ENCODE measurements at places on chromosomes 2 and 18. TPM values are rescaled to one million over a fixed set of nuclear protein-coding genes. Genes with fewer than 3 reads are reported as not detected.

The LYG1 gene
- 0.47 TPM for total RNA-seq

- DNase-seq, result no peak
Observed at GRCh38 chr18:56741685-56742084, 90.5 kb downstream of the WDR7 start.

The FAM110C gene
- 3.1 TPM for total RNA-seq

DNA sequence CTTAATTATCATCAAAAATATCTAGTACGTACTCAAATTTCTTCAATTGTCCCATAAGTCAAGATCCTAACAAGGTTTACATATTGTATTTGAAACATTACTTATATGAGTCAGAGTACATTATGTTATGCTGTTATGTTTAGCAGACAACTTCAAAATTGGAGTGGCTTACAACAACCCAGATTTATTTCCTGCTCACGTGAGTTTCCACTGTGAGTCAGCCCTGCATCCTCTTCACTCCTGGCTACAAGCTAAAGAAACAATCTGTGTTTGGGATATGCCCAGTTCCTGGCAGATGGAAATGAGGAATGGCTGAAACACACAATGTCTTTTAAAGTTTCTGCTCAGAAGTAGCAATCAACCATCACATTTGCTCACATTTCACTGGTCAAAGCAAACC is 31.5 kb upstream of the TANC1 start:
- DNase-seq, result no peak

GRCh38 chr18:10045296-10045891 is 131.6 kb downstream of the VAPA start:
- DNase-seq, result peak; percentile 37

GRCh38 chr18:22021701-22022100 is 147.7 kb upstream of the GATA6 start:
- no peak for DNase-seq

The ALKAL2 gene
- total RNA-seq, result 2.0 TPM

The TMEM178A gene
- 25.1 TPM for total RNA-seq

The ACTG2 gene
- 0.62 TPM for total RNA-seq

The IL36G gene
- total RNA-seq, result not detected

DNA sequence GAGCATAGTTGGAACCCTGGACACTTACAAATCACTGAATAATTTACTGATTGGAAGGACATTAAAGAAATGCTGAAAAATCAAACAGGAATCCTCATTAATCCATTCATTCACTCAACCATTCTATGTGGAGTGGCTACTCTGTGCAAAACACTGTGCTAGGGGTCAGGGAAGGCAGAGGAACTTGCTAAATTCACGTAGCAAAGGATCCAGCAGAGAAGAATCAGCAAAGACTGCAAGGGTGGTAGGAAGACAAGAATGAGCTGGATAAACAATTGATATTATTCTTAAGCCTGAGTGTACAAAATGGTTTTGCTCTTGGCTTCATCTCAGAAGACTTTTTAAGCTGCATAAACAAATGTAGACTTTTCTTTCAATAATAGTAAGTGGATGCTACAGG is 164.3 kb upstream of the CAVIN2 start:
- no peak for DNase-seq

The ITPRIPL1 gene
- total RNA-seq, result 7.5 TPM

- no peak for DNase-seq
Observed at GRCh38 chr18:51915176-51915575, 424.8 kb upstream of the DCC start.

The IL1R1 gene
- total RNA-seq, result 0.78 TPM

GRCh38 chr2:65360441-65360840 is 72.0 kb downstream of the SPRED2 start:
- no peak for DNase-seq

DNA sequence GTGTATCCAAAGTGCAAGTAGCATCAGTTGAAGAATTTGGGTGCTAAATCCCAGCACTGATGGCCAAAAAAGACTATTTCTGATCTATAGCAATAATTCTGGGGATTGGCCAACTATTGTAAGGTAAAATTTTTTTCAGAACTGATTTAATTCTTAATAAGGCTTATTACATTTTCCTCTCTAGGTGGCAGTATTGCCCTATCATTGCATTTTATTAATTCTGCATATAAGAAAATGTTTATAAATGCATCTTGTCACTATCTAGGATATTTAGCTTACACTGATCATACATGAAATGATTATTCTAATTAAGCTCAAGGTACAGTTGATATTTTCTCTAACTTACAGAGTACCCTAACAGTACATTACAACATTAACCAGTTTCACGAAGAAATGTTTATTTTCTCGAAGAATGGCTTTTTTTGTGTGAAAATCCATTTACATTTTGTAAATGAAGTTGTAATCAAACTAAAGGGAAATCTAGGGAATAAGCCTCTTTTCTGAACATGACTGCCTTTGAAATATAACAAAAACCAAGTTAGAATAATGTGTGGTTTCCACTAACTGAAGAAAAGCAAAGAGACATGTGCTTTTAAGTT is 11.0 kb downstream of the TTN start:
- DNase-seq, result no peak

- DNase-seq, result no peak
Observed at GRCh38 chr2:164897469-164898260, 56.0 kb upstream of the COBLL1 start.

DNA sequence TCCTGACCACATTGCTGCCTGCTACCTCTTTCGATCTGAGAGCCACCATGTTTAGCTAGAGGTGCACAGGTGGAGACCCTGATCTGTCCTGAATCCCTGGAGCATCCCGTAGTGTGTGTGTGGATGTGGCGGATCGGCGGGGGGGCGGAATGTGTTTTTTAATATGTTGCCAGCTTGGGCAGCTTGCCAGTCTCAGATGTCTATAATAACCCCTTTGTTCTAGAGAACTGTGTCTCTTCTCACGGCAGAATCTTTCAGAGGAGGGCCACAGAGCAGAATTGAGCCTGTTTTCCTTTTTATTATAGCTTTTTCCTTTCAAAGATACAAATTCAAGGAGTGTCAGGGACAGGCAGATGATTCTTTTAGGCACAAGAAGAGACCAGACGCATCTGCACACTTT is 934.1 kb upstream of the KLHL29 start:
- DNase-seq, result peak; percentile 11

The SDC1 gene
- 9.0 TPM for total RNA-seq

GRCh38 chr2:26401739-26402541 is at the start of gene DRC1:
DRC1 (plus strand) TSS chr2:26401920; CDS start chr2:26401990, 70 bp downstream.
- peak; percentile 62 for DNase-seq

The TFCP2L1 gene
- 0.47 TPM for total RNA-seq

The RUFY4 gene
- 0.78 TPM for total RNA-seq

The ERMN gene
- 0.47 TPM for total RNA-seq
